ENCODE measurements at places on chromosomes 5 and 9.

DNA sequence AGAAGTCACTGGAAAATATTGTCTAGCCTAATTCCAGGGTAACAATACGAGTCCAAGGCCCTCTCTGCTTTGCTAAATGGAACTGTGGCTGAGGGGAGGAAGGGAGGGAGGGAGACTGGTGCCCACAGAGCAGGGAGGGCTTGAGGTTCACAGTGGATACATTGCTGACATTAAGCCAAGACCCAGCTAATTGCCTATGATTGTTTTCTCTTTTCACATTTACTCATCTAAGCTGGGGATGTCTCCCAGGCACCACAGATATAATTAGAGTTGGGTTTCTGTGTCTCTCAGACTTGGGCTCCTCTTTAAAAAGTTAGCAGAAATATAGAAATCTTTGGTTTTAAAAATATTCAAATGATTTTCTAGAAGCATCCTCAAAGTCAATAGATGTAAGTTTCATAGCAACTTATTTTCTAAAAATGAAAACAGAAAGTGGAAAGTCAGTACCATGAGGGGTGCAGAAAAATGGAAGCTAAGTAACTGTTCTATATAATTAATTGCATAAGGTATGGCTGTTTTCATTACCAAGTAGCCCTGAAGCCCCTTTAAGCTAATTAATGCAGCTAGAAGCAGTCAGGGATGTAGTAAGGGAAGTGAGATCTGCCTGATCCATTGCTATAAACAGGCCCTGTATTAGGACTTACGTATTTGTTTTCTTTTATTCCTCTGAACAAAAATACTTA, 259.8 kb downstream of the NDUFS4 start:
- DNase-seq, result no peak

GRCh38 chr9:129496473-129497004, 124.4 kb downstream of the C9orf50 start:
- DNase-seq, result peak; percentile 89

DNA sequence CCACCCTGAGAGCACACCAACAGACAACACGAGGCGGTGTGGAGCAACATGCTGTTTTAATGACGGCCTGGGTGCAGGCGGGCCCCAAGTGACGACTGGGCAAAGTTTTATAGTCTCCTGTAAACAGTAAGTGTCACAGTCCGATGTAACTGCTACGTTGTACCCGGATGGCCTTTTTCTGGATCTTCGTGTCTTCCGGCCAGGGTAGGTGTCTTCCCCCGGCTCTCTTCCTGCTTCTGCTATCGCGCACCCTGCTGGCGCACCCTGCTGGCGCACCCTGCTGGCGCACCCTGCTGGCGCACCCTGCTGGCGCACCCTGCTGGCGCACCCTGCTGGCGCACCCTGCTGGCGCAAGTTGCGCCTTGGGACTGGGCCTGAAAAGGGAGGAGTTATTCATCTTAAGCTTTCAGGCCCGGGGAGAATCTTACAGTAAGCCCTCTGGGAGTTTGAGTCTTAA, 143.0 kb upstream of the TARS1 start:
- no peak for DNase-seq

DNA sequence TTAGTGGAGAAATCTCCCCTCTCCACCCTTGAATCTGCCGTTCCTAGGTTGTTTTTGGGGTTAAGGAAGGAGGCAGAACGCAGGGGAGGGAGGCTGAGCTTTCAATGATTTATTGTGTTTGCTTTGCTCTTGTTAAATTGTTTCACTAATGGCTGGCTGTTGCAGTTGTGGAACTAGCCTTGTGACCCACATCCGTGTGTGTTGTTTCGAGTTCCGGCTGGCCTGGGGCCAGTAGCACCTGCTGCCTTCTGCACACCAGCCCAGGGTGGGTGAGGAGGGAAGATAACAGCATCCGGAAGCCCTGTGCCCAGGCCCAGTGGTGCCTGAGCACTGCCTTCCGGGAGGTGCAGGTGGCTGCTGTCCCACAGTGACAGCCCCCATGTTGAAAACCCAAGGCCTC, 3.6 kb downstream of the ERGIC1 start:
- no peak for DNase-seq

DNA sequence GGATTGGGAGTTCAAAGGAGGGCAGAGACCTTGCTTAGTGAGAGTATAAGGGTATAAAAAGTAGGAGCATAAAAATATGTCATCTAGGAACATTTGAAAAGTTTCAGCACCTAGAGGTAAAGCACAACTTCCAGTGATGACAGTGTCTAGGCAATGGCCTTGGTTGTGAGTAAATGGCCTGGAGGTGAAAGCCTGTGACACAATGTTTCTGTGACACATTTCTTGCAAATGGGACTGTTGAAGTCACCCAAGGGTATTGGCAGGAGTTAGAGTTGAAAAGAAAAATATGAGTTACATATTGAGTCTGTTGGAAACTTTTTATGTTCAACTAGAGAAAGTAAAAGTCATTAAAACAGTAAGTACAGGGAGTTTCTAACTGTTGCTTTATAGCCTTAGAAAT, 14.8 kb downstream of the C5orf47 start:
- DNase-seq, result no peak

GRCh38 chr5:36423578-36424307, 122.0 kb upstream of the RANBP3L start:
- DNase-seq, result no peak

DNA sequence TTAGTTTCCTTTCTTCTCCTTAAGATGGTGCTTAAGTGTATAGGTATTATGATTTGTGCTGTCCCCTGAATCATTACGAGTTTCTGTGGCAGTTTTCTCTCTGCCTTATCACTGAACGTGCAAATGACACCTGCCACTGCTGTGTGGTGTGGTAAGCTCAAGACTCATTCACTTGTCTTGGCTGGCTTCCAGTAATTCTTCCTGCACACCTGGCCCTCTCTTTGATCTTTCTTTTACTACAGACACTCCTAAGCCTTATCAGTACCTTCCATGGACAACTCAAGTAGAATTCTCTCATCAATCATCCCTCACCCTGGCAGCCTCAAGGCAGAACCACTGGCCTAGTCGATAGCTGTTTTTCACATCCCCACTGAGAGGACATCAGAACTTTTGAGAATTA, 82.6 kb upstream of the ADAMTS19 start:
- DNase-seq, result peak; percentile 25

DNA sequence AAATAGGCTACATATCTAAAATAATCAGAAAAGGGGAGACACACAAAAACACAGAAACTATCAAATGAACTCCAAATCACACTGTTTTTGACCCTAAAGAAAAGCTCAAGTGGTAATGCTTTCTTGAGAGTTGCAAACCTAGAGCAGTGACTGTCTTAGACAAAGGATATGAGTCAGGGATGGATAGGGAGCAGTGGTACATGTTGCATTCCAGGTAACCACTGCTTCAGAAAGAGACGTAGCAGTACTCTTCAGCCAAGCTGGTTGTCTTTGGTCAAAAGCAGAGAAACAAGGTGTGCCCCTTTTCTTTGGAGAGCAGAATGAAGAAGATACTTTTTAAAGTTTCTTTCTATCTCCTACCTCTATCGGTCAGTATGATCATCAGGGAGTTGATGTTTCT, 1003.6 kb downstream of the CDH9 start:
- no peak for DNase-seq

- DNase-seq, result no peak
These were observed 5.0 kb upstream of the MED10 start for GRCh38 chr5:6383376-6383775.
